Activated naive CD4-positive, alpha-beta T cell treated with anti-CD3 and anti-CD28 coated beads for 36 hours (primary cell): ENCODE measurements at places on chromosomes 16 and 17.

GRCh38 chr16:85168732-85169256, 56.5 kb upstream of the CIBAR2 start:
- no peak for DNase-seq

GRCh38 chr16:11896486-11897176, 19.1 kb downstream of the GSPT1 start:
- peak; percentile 41 for DNase-seq

DNA sequence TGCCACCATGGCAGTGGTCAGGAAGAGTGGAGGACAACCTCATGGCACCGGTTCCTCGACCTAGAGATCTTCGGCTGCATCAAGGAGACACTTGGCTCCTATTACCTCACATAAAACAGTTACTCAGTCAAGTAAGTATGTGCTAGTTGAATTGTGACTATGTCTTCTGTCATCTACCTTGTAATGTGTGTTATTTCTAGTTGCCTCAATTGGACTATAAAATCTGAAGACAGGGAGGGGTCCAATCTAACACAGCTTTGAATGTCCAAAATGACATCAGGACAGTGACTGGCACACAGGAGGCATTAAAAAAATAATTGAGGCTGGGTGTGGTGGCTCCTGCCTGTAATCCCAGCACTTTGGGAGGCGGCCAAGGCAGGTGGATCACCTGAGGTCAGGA, 17.2 kb downstream of the C16orf86 start:
- no peak for DNase-seq

DNA sequence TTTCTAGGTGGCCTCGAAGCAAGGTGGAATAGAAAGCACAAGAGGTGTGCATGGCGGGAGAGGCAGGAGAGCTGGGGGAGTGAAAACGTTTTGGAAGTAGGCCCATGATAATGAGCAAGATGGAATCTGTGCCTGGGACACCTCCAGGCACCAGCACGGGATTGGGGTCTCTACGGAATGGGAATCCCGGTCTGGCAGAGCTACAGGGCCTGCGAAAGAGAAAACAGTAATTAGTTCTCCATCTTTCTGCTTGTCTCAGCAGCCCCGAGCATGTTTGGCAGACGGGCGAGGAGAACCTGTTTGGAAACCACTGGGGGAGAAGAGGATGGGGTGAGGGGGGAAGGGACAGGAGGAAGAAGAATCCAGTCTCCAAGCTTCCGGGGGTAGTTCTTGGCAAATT, 258.7 kb downstream of the SOX9 start:
- DNase-seq = no peak

DNA sequence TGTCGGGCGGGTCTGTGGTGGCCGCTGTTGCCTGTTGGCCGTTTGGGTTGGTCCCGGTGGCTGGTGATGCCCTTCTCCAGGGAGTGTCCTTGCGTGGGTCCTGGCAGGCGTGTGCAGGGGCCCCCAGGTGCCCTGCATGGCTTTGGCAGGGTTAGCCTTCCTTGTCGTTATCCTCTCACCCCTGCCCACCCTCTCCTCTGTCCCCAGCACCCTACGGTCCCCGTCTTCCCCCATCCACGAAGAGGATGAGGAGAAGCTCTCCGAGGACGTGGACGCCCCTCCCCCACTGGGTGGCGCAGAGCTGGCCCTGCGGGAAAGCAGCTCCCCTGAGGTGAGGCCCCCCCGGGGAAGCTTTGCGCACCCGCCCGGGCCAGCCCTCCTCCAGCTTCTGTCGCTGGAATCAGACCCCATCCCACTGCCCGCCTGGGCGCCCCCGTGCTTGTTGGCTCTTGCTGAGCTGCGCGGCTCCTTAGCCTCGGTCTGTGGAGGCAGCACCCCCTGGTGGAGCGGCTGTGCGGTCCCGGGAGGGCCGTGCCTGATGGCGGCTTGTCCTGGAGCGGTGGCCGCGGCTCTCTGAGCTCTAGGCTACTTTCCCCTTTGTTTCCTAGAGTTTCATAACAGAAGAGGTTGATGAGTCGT, 10.6 kb upstream of the NUDT16L1 start:
- DNase-seq = peak; percentile 58

GRCh38 chr17:74490716-74491115, 24.3 kb downstream of the CD300A start:
- DNase-seq = no peak

GRCh38 chr16:28149011-28149888, 62.5 kb downstream of the XPO6 start:
- DNase-seq = peak; percentile 56

GRCh38 chr17:29956225-29956624, 14.8 kb downstream of the EFCAB5 start:
- no peak for DNase-seq

DNA sequence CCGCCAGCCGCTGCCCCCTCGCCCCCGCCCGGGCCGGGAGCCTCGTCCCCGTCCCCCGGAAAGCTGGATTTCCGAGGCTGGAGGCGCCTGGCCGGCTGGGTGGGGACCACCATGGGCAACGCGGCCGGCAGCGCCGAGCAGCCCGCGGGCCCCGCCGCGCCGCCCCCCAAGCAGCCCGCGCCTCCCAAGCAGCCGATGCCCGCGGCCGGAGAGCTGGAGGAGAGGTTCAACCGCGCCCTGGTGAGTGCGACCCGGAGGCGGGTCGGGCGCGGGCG, 266 bp downstream of the FMNL1 start:
- DNase-seq = no peak

DNA sequence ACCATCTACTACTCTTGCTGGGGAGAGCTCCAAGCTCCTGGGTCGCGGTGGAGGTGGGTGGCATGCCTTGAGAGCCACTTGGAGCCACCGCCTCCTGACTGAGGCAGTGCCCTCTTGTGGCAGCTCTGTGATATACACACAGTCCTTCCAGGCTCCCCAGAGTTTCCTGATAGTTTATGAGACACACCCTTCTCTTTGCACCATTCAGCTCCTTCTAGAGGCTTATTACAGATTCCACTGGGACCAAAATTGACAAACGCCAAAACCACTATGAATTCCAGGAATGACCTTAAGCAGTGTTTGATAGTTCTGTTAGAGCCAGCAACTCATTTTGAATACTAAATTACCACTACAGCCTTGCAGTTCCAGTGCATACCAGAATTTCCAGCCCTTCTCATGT, 170.1 kb upstream of the CDH13 start:
- peak; percentile 52 for DNase-seq

- no peak for DNase-seq
These were observed 4.6 kb downstream of the GAN start for GRCh38 chr16:81319221-81319912.

DNA sequence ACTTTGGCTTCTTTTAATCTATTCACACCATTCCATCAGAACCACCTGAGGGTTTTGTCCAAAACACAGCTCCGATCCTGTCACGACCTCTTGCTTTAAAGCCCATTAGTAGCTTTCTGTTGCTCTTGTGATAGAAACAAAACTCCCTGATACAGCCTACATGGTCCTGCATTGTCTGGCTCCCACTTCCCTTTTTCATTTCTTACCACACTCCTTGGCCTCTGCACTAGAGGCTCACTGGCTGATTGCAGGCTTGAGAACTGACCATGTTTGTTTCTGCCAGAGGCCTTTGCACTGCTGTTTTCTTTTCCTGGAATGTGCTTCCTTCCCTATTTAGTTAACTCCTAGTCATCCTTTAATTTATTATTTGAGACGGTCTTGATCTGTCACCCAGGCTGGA, 23.7 kb downstream of the IST1 start:
- DNase-seq = no peak

DNA sequence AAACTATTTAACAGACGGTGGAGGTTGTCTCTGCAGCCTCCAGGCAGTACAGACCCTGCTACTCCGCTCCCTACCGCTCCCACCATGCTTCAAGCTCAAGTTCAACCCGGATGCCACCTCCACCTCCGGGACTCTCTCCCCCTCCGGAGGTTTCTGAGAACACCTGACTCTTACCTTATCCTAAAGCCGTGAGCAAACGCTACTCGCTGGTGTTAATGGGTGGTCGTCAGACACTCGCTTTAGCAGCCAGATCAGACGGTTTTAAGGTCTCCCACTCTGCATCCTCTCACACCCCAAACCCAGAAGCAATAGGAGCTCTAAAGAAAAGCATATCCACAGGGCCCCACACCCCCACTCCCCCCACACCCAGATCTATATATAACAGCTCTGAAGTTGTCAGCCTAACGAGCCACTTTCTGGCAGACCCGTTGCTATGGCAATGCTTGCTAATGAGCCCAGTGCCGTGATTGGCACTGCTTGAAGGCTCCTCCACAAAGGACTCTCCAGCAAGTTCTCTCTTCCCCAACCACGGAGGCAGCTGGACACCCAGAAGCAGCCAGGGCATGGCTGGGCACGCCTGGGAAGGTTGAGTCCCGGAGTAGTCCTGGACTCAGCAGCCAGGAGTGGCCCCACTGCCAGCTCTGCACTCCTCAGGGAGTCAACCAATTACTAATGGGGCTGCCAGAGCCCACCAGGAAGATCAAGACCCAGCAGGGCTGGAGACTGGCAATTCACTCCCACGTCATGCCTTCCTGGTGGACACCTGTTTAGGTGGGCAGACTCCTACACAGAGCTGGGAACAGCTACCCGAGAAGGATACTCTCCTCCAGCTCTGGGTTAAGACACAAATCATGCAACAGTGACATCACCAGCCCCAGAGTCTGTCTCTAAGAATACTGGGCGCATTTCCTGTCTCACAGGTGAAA, 121.2 kb upstream of the RCVRN start:
- no peak for DNase-seq

GRCh38 chr16:81782236-81782635, 3.1 kb downstream of the PLCG2 start:
- DNase-seq = no peak

DNA sequence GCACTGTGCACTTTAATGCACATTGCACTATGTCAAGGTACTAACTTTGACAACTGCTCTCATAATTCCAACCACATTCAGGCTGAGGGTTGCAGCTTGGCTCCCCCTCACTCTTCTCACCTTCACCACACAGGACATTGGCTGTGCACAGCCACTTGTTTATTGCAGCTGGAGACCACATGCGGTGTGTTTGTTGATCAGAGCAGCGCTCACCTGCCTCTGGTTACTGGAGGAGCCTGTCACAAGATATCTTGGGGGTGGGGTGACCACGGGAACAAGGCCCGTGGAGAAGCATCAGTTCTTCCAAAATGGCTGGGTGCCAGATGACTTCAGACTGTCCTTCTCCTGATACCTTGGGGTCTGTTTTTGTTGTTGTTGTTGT, 10.6 kb upstream of the CCL5 start:
- DNase-seq = peak; percentile 6

DNA sequence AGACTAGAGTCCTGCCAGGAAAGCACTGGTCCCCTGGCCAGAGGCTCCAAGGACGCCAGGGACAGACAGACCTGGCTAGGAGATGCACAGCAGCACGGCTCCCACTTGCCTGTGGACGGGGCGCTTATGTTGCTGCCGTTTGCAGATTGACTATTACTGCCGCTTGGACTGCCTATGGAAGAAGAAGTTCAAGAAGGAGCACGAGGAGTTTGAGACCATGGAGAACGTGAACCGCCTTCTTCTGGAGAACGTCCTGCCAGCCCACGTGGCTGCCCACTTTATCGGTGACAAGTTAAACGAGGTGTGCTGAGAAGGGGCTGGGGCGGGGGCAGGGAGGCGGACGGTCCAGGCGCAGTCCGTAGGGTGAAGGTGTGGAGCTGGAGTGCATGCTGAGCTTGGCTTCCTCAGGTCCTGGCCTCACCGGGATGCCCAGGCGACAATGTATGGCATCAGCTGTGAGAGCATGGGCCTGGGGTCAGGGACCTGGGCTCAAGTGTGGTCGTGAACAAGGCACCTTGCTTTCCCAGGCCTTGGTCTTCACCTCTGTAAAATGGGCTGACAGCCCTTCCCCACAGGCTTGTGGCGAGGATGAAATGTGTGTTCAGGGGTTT, 45.6 kb downstream of the ADCY7 start:
- no peak for DNase-seq

- no peak for DNase-seq
These were observed 311.8 kb downstream of the CDH11 start for GRCh38 chr16:64809876-64810629.
